Sigmoid colon (tissue), 7 donors: ENCODE measurements at places on chromosomes 5 and 9.

- DNase-seq = no peak
These were observed 92.8 kb downstream of the CAVIN4 start for GRCh38 chr9:100670719-100671118.

- no peak for DNase-seq
These were observed 163.6 kb upstream of the RORB start for GRCh38 chr9:74333384-74334032.

DNA sequence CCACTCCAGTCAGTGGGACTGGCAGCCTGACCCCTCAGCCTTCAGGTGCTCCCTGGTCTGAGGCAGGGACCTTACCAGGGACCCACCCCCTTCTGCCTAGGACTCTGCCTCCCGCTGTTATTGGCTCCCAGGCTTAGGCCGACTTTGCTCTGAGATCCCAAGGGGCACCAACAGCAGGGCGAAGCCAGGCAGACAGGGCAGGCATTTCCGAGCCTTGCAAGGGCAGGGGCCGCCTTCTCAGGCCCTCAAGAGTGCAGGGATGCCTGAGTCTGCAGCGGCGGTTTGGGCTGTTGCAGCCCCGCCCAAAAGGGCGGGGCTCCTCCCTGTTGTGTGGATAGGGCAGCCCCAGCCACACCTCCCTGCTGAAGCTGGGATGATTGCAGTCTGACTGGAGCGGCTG, 644.6 kb downstream of the PRR16 start:
- DNase-seq = no peak

- no peak for DNase-seq
These were observed 73.8 kb downstream of the SNCAIP start for GRCh38 chr5:122385808-122386207.

GRCh38 chr5:135255461-135256178, 143.4 kb downstream of the MACROH2A1 start:
- no peak for DNase-seq

DNA sequence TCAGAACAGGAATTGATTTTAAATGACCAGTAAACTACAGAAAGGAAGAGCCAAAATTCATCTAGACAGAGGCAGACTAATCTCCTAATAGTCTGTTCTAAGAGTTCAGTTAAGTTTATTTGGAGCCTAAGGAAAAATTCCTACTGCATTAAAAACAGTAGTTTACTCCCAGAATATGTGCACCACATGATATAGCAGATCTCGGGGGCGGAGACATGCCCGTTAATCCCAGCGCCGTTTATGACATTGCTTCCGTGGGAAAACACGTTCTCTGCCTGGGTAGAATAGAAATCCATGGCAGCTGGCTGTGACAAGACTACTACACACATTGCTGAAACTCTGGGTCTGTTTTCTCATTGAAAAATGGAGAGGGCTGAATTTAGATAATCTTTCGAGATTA, 11.4 kb downstream of the HABP4 start:
- no peak for DNase-seq

DNA sequence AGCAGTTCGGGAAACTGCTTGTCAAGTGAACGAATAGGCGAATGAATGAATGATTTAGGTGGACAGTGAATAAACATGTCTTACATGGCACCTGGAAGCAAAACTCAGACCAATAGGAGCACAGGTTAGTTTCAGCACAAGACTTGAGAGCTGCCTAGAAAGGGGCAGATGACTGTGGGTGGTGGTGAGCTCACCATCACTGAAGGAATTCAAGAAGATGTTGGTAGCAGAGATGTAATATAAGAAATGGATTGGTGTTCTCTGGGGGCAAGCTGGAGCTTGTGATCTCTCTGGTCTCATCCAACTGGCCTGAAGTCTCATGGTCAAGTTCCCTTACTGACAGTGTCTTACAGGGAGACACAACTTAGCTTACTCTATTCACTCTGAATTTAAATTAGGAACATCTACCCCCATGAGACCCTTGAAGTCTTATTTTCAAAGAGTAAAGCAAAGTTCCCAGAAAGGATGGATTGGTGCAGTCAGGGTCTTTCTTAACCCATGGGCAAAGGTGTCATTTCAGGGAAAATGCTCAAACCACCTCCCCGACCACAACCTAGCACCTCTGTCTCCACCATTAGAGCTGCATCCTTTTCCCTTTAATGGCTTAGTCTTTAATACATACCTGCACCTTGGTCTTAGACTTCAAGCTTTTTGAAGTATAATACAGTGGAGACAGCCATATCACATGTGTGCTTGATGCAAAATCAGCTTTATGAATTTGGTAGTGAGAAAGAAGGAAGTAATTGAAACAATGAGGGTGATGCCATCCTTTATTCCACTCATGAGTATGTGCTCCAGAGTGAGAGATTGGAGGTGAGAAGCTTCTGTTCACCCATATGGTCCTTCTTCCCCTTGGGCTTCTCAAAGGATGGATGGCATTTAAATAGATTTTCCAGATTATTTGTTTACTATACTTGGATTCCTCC, 5.1 kb downstream of the LCP2 start:
- DNase-seq = peak; percentile 25

DNA sequence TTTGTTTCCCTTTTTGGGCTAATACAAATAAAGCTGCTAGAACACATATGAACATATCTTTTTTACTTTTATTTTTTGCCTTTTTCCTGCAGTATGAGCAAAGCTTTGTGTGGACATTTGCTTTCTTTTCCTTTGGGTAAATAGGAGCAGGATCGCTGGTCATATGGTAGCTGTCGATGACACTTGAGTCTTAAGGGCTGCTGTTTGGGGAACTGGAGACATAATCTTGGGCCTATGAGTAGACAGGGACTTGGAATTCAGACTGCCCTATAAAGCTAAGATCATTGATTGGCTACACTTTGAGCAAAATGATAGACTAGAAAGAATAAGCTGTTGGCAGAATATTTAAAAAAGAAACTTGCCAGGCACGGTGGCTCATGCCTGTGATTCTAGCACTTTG, 60.9 kb upstream of the ABL1 start:
- no peak for DNase-seq
